Epithelial cell of proximal tubule (primary cell): ENCODE measurements at places on chromosomes 7 and 10. TPM values are rescaled to one million over a fixed set of nuclear protein-coding genes. Genes with fewer than 3 reads are reported as not detected.

- no peak for DNase-seq
These were observed 677 bp downstream of the SKAP2 start for GRCh38 chr7:26863518-26864308.

DNA sequence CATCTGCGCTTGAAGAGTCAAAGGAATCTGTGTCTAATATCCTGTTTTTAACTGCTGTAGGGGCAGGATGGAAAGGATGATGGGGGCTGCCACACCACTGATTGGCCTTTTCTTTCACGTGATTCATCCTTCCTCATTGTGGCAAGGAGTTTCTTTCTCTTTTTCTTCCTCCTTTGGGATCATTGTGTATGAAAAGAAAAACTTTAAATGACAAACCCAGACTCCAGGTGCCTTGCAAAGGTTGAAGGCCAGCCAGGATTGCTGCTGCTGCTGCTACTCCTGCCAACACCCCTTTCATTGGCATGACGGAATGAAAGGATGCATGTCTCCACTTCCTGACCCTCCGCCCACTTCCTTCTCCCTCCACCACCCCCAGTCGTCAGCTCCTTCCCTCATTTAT lies 6.5 kb upstream of the OIT3 start:
- no peak for DNase-seq

GRCh38 chr7:2376351-2377154 lies 21.9 kb downstream of the EIF3B start:
- no peak for DNase-seq

GRCh38 chr7:155097338-155097737 lies 27.2 kb downstream of the HTR5A start:
- no peak for DNase-seq

GRCh38 chr7:130649004-130649790 lies 19.4 kb downstream of the COPG2 start:
- DNase-seq = no peak

- no peak for DNase-seq
These were observed 104.1 kb downstream of the ARHGAP22 start for GRCh38 chr10:48500771-48501170.

The LRRN3 gene
- 0.14 TPM in 1 of 2 replicates, not detected in the other for total RNA-seq

DNA sequence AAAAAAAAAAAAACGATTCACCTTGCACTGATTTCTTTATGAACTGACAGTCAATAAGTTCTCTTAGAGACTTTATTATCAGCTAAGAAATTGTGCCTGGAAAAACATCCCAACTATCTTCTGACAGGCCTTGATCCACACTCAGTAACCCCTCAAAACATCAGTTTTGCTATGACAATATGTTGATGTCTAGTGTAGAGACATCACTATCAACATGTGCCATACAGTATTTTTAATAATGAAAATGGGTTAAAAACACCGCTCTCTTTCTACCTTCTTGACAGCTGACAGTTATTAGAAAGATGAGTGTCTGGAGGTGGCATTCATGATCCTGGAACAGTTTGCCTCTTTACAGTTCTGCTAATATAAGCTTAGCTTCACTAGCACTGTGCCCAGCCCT lies 175.8 kb upstream of the TMEM229A start:
- no peak for DNase-seq

GRCh38 chr10:103114876-103115275 lies 78.2 kb downstream of the NT5C2 start:
- DNase-seq = no peak

The SUFU gene
- 4.4 and 6.2 TPM in 2 replicates for total RNA-seq

The ABCB4 gene
- total RNA-seq = 0.58 and 12.6 TPM in 2 replicates

The DCLRE1A gene
- total RNA-seq = 7.9 and 12.0 TPM in 2 replicates
